ENCODE measurements at places on chromosomes 1 and 21.

GRCh38 chr1:213327017-213327667, 276.1 kb downstream of the RPS6KC1 start:
- DNase-seq = no peak

DNA sequence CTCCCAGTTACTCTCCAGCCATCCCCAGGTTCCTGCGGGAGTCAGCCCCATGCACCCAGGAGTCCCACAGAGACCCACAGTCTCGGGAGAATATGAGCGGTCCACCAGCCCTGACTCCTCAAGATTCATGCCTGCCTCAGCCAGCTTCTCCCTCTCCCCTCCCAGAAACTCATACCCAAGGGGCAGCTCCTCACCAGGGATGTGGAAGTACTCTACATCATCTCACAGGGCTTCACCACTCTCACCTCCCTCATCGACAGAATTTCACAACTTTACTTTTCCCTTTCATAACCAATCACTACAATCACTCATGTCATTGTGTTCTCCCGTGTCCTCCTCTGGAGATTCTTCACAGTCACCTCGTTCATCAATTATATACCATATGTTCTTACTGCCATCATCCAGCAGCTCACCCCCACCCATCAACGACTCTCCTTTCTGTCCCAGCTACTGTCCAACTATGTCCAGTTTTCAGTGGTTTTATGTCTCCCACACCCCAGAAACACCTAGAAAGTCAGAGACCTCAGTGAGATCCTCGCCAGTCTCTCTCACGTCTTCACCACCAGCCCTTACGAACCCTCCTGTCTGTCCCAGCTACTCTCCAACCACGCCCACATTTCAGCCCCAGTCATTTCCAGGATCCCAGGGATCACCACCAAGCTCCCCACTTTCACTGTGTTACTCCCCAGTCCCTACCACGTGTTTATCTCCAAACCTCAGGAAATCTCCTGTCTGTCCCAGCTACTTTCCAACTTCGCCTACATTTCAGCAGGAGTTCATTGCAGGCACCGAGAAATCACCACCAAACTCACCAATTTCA, 1530.1 kb upstream of the TPTE start:
- DNase-seq = no peak

GRCh38 chr1:240258910-240259309, 167.2 kb downstream of the FMN2 start:
- DNase-seq = no peak

DNA sequence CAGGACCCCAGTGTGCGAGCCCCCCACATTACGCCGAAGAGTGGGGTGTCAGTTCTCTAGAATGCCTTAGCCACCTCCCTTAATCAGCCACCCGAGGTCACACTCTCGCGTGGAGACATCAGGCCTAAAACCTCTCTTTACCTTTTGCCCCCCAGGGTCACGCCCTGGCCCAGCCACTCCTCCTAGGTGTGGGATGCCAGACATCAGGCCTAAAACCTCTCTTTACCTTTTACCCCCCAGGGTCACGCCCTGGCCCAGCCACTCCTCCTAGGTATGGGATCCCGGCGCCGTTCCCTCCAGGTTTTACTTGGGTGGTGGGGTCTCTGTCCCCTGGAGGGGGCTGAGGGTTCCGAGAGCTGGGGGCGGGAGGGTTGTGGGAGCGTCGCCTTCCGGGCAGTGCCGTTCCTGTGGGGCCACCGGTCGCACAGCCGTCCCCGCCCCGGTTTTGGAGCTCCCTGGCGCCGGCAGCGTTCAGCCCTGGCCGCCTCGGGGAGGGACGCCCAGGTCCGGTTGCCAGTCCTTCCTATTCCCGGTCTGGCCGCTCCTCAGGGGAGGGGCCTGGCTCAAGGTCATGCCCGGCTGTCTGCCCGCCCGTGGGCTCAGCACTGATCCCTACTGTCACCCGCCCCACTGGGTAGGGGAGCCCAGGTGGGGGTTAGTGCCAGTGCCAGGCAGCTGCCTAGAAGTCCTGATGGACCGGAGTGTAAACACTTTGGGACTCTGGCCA, 882 bp downstream of the VPS13D start:
- no peak for DNase-seq

- DNase-seq = peak; percentile 33
Observed at GRCh38 chr1:59043796-59044195, 253.1 kb upstream of the FGGY start.

DNA sequence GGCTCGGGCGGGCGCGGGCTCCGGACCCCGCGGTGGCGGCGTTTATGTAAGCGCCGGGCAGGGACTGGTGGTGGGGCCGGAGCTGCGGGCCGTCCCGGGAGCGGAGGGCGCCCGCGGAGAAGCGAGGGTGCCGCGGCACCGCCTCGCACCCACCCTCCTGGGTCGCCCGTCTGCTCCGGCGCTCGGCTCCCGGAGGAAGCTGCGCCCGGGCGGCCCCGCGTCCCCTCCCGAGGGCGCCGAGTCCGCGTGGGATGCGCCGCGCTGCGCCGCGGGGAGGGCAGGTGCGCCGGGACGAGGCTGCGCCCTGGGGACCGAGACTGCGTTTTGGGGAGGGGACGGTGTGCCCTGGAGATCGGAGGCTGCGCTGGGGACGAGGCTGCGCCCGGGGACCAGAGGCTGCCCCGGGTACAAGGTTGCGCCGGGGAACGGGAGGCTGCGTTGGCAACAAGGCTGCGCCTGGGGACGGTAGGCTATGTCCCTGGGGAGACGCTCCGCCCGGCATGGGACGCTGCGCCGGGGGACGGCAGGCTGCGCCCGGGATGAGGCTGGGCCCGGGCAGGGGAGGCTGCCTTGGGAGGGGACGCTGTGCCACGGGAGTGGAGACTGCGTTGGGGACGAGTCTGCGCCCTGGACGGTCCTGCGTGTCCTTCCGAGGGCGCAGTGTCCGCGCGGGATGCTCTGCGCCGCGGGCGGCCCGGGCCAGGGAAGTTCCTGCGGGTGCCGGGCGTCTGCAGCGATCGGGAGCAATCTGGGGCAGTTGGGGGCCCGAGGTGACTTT, 627 bp downstream of the ADARB1 start:
- no peak for DNase-seq

DNA sequence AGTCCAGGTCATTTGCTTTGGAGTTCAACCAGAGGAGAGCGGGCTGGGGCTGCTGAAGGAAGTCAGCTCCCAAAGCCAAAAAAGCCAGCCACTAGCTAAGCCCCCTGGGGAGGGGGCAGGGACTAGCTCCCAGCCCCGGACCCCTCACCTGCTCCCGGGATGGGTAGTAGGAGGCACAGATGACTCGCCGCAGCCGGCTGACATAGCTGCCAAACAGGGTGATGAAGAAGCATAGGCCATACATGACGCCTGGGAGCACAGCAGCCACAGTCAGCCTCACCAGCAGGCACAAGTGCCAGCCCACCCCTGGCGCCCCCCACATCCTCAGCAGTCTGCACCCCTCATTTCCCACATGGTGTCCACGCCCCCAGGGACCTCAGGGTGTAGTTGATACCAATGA, 7.4 kb downstream of the DCST2 start:
- no peak for DNase-seq

DNA sequence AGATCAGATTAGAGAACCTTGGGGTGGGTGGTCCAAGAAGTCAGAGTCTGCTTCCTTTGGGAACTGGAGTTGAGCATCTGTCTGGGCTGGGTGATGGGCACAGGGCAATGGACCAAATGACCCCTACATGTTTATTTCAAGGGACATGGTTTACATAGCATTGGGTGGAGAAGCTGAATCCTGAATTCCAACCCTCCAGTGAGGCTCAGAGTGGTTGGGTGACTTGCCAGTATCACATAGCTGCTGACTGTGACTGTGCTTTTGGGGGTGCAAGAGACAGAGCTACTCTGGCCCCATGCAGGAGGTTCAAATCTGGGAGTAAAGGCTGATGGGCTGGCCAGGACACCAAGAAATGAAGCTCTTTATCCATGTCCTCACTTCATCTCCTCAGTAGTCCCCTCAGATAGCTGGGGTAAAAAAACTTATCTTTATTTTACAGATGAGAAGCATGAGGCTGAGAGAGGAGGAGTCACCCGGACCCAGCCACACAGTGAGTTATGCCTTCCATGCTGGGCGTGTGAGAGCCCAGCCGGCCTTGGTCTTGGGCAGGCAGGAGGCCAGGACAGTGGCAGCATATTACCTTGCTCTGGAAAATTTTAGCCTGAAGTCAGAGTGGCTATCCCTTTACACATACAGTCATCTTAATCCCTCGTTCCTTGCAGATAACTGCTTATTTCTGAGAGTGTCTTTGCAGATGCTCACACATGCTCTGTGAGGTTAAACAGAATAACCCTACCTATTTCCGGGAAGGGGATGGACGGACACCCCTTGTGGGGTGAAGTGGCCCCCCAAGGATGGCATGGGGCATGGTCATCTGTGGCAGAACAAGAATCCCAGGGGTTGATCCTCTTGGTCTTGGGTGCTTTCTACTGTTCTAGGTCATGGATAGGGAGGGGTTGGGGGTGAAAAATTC, 2.8 kb upstream of the SERINC2 start:
- no peak for DNase-seq

DNA sequence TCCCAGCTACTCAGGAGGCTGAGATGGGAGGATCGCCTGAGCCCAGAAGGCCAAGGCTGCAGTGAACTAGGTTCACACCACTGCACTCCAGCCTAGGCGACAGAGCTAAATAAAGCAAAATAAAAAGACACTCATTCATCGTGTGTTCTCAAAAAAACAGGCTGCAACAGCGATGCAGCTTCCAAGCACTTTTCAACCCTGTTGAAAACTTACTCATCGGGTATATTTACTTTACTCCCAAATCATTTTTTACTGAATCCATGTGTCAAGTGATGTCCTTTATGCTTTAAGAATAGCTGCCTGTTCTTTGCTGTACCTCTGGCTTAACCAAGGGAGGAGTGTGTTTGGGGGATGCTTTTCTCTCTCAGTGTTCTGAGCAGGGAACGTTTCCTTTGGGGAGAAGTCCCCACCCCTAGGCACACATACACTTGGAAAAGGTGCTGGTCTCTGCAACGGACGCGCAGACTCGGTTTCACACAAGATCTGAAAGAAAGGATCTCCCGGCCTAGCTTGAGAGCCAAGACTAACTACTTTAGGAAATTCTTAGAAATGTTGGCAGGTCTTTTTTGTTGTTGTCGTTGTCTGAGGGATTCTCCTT, 1.4 kb downstream of the MAP1LC3C start:
- no peak for DNase-seq

DNA sequence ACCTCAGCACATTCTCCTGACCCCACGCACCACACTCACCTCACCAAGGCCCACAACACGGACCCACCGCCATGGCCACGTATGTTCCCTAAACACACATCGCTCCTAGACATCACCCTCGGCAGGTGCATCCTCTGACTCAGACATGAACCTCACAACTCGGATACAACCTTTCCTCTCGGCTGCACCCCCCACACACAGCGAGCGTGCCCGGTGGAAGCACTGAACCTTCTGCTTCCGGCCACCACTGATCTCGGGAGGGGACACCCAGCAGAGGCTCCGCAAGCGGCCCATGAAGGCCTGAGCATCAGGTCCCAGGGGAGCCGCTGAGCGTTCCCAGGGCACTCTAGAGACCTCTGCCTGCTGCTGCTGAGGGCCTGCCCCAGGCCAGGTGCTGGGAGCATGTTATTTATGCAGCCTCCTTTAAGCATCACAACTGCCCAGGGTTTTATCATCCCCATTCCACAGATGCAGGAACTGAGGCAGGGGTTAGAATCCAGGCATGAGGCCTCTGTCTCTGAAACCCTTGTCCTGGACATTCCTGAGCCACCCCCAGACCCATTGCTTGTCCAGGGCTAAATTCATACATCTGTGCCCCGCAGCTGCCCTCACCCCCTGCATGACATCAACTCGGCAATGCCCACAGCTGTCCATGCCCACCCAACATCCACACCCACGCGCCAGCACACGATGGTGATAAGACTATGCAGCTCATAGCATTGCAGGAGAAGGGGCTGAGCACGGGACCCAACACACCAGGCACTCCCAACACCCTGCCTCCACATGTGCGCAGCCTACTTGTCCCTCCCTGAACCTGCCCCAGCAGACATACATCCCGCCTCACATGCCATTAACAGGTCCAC, 27.0 kb downstream of the SDC3 start:
- no peak for DNase-seq

- DNase-seq = no peak
Observed at GRCh38 chr1:151871284-151872030, 17.9 kb upstream of the THEM5 start.

- DNase-seq = no peak
Observed at GRCh38 chr1:89686520-89686919, 53.6 kb downstream of the LRRC8C start.

- DNase-seq = no peak
Observed at GRCh38 chr21:17964199-17964598, 145.0 kb upstream of the C21orf91 start.

GRCh38 chr1:11285883-11286734, 13.1 kb downstream of the UBIAD1 start:
- DNase-seq = no peak

GRCh38 chr1:3431266-3431665, 23.2 kb upstream of the ARHGEF16 start:
- DNase-seq = no peak

DNA sequence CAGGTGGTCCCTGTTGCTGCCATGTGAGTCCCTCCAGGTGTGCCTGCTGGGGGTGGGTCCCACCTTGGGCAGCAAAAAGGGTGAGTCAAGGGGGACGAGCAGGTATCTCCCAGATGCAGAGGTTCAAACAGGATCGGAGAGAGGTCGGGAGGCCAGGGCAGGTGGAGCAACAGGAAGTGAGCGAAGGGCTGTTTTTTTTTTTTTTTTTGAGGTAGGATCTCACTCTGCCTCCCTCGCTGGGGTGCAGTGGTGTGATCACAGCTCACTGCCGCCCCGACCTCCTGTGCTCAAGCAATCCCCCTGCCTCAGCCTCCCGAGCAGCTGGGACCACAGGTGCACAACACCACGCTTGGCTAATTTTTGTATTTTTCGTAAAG, 39.4 kb downstream of the SLC2A7 start:
- DNase-seq = no peak

DNA sequence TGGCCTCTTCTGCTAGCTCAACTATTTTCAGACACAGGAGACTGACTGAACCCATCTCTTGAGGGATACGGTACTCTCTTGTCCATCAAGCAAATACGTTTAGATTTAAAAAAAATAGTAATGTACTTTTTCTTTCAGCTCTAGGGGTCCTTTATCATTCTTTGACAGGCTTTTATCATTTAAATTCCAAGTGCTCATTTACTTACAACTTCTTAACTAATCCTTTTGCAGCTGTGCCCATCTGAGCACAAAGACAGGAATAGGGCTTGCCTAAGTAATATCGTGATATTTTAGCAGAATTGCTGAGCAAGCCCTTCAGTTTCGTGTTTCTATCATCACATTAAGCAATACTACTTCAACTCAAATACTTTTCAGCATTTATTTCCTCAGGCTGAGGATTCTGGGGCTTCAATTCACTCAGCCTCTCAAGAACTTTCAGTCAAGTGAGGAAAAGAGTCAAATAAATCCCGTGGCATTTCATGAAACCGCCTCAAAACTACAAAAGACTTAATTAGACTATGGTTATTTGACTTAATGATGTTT, 317.6 kb downstream of the BACH1 start:
- no peak for DNase-seq

DNA sequence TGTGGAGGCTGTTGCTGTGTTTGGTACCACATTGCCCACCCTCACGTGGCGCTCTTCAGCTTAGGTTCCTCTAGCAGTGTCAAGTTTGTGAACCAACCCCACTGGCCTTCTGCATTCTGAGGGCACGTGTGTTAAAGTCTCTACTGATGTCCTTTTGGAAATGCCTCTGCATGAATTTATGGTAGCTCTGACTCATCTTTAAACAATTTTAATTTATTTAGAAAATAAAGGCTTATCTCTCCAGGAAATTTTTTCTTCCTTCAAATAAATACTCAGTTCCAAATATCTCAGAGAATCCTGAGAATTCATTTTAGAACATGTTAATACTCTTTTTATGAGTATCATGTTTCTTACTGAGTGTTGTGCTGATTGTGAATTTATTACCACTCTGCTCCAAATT, 5.5 kb downstream of the CD1D start:
- no peak for DNase-seq

All from GOT3 (cell line).